Omental fat pad (tissue), 4 donors: ENCODE measurements at places on chromosomes 2 and 18. TPM values are rescaled to one million over a fixed set of nuclear protein-coding genes. Genes with fewer than 3 reads are reported as not detected.

- no peak for DNase-seq
These were observed 274.3 kb upstream of the FBXO11 start for GRCh38 chr2:48180557-48180956.

DNA sequence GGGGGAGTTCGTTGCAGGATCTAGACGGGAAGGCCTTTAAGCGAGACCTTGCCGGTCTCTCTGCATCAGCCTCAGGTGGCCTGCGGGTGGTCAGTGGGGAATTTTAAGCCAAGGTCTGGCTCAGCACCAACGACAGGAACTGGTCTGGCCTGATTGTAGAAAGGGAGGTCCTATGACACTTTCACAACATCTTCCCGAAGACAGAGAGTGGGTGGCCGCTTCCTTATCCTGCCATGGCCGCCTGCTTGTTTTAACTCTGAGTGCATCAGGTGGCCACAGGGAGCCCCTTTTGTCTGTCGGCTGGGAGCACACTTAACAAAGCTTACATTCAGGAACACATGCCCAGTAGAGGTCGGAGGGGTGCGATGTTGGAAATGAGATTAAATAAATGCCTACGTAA lies 363.7 kb upstream of the MYT1L start:
- DNase-seq, result no peak

DNA sequence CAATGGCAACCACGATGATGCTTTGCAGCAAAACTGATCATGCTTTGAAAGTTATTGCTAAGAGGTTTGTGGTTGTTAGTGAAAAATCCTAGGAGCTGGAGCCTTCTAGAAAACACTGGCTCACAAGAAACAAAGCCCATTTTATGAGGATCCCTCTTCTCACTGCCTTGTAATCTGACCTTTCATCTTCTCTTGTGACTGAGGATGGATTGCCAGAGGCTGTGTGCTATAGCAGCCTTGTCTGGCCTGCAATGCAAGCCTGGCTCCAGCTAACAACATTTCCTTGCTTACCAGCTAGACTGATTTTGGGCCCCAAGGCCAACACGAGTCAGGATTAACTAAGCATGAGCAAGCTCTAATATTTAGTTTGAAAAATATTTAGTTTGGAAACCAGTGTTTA lies 13.1 kb downstream of the PIEZO2 start:
- no peak for DNase-seq

DNA sequence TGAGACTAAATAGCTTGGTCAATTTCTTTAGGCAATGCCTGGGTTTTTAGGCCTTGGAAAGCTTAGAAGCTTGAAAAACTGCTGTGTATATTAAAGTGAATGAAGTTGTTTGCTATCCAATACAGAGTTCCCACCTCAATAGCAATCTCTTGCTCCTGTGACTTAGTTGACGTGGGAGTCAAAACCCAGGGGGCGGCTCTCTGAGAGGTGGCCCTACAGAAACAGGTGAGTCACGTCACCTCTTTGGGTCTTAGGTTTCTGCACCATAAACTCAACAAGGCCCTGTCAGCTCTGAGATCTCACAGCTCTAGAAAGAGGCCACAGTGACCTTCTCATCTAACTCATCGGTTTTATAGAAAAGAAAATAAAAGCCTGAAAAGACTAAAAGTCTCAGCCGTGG lies 79.6 kb downstream of the ADD2 start:
- DNase-seq, result no peak

DNA sequence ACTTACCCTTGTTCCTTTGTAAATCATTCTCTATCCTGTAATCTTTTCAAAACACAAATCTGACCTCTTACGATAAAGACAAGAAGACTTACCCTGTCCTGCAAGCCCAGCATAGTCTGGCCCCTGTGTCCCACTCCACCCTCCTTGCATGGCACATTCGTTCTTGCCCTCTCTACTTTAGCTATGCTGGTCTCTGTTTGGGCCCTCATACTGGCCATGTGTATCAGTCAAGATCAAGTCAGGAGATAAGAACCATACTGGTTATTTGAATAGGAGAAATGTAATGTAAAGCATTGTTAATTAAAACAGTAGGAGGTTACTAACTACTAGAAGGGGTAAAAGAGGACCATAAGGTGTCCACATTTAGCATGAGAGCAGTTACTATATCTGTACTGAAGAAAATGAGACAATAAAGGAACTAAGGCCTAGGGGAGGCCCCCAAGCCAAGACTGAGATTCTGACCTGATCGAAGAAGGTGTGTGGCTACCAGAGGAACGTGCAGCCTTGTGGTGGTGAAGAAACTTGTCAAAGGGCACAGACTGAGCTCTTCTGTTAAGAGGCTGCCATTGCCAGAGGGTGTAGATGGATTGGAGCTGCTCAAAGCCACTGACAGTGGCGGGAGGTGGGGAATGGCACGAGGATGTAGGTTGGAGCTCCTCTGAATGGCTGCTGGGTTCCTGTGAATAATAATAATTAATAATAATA lies 80.8 kb downstream of the KCTD18 start:
- DNase-seq, result no peak

DNA sequence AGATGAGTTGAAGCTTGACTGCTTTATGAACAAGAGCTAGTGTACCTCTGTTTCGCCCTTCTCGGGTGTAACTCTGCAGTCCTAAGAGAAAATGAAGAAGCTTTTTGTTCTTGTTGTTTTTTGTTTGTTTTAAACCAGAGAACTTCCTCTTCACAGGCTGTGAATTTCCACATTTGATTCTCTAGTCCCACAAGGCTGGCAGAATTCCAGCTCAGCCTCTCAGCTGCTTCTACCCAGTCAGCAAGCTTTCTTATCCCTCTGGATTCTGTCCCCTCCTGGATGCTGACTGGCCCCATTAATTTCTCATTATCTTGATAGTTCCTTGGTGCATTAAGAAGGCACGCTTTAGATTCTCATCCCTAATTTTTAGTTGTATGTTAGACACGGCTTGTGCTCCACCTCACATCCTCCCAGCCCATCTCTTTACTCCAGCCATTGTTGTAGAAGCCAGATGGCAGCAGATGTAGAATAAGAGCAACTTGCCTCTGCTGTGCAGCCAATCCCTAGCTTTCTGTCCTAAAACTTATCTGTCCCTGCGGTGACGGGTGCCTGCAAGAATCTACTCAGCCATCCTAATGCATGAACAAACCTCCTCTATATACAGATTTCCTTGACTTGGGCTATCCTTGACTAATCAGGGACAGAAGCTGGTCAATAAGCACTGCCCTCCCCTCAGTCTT lies 12.3 kb upstream of the RESP18 start:
- no peak for DNase-seq

DNA sequence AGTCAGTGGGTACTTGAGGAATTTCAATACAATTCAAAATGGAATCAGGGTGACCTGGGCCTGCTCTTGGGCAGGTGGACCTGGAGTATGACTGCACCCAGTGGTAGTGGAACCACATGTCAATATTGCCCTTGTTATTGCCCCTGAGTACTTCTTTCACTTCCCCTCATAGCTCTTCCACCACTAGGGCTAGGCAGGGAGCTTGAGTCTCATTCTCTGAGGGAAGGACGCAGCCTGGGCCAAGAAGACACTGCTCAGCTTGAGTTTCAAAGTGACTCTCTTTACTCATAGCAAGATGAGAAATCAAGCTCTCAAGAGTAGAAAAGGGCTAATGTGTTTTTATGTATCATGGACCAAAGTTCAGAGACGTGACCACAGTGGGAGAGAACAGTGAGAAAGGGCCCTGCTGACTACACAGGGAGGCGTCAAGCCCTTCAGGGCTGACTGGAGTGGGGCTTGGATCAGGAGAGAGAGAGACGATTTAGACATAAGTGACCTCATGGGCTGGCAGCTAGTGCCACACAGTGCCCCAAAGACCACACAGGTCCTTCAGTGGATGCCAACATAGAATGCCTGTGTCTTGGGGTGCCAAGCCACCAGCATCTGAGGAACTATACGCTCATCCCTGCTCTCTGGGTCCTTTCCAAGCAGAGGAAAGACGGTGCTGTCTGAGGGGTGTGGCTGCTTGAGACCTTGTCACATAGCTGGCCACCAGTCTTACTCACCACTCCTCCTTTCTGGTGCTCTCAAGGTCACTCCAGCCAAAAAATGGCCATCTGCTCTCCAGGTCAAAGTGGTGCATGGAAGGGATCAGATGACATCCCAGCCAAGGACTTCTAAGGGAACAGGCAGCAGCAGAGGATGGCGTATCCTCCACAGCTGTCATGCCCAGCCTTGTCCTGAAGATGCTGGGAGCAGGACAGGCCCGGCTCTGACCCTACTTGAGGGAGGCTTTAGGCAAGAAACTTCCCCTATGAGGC lies 13.0 kb downstream of the PTMA start:
- DNase-seq, result no peak

DNA sequence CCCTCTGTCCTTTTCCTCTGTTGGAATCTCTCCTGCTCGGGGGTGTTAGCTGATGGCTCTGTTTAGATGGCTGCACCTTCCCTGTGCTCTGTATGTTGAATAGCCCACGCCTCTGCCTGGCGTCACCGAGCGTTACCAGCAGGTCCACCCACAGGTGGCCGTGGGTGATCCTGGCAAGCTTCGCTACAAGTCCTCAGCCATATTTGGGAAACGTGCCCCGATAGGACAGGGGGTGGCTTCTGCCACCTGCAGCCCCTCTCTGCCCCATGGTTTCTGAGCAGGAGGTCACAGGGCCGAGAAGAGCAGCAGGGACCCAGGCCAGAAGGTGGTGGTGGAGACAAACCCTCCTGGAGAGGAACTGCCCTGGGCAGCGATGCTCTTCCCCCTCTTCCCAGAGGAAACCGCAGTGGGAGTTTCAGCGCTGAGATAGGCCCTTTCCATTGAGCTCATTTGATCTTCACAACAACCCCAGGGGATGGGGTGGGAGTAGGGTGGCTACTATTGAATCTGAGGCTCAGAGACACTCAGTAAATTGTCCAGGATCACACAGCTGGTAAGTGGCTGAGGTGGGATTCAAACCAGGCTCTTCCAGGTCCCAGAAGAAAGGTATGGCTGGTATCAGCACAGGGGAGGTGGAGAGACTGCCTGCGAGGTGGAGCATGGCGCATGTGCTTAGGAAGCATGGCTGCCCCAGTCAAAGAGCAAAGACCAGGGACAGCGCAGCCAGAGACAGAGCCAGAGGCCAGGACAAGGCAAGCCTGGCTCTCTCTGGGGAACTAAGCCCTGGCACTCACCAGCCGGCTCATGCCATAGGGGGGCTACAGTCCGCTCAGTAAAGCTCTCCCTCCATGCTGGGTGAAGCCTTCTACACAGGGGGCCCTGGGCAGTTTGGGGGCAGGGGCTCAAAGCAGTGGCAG lies 15.0 kb downstream of the NGEF start:
- DNase-seq, result no peak

DNA sequence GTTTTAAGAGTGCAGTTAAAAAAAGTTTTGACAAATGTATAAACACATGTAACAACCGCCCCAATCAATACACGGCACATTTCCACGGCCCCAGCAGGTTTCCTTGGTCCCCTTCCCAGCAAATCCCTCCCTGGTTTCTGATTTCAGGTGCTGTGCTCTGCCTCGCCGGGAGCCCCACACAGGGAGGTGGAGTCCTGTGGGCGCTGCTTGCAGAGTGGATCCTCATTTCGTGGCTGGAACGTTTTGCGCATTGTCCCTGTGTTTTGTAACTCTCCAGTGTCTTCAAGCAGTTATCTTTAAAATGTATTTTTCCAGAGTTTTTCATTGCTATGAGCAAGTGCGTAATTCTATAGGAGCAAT lies 124.8 kb downstream of the GALR1 start:
- no peak for DNase-seq

GRCh38 chr2:228548230-228548629 lies 366.7 kb upstream of the SPHKAP start:
- no peak for DNase-seq

DNA sequence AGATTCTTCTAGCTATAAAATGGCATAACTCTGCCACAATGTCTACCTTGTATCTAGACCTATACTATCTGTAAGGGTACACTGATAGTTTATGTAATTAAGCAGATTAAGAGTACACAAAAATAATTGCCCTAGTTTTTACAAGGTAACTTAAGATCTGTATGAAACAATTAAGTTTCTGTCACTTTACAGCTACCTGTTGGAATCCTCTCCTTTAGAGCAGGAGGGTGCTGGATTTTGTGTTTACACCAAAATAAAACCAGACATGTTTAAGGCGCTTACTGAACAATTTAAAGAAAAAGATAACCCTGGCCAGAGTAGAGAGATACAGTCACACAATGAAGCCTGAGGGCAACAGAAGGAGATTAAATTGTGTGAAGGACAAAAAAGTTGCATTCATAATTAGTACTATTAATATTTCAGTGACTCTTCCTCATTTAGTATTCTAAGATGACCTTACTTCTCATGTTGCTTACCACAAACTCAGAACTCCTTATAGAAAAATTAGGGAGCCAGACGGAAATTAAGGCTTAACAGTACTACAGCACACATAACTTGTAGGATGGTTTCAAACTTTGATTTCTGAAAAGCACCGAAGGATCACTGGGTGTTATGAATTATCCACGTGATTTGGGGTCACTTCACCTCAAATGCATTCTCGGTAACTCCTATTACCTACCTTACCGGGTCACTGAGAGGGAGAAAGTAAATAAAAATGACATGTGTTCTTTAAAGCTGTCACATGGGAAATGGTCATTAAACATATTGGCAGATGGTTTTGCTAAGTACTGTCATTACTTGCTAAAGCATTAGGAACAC lies 1.0 kb downstream of the DARS1 start:
- no peak for DNase-seq

GRCh38 chr2:54348646-54349045 lies 92.6 kb upstream of the TSPYL6 start:
- DNase-seq, result no peak

DNA sequence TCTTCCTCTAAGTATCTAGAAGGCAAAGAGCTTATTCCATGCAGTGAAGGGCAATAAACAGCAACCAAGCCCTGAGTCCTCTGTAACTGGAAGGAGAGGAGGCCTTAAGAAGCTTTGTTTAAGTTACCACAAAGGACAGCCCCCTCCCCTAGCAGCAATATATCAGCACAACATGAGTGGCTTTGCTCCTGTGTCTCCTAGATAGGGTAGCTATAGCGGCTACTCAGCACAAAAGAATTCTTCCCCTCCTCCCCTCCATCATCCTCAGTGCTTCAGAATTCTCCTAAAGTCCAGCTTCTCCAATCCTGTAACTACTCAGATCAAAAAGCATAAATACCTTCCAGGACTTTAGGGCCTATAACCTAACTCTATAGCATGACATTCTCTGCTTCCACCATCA lies 16.5 kb downstream of the SUMO1 start:
- no peak for DNase-seq

MITD1 gene
- total RNA-seq, result 18.5 TPM

MRPL44 gene
- 32.4 TPM for total RNA-seq

ITGA4 gene
- total RNA-seq, result 25.6 TPM

MAPRE2 gene
- 23.8 TPM for total RNA-seq
